ENCODE measurements at places on chromosomes 6 and 20. TPM values are rescaled to one million over a fixed set of nuclear protein-coding genes. Genes with fewer than 3 reads are reported as not detected.

VSTM2L gene
- total RNA-seq: 1.5 TPM

UBE2J1 gene
- total RNA-seq: 22.6 TPM

- no peak for DNase-seq
Observed at GRCh38 chr6:15267221-15267620, 21.4 kb downstream of the JARID2 start.

DNA sequence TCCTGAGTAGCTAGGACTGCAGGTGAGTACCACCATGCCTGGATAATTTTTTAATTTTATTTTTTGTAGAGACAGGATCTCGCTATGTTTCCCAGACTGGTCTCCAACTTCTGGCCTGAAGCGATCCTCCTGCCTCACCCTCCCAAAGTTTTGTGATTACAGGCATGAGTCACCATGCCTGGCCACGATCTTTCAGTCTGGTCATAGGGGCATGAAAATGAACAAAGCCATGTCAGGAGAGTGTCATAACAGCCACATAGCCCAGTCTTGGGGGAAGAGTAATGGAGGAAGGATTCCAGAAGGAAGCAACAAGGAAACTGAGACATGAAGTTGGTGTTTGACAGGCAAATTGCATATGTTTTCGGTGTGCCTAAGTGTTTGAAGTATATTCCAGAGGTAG is 17.0 kb upstream of the SNX3 start:
- no peak for DNase-seq

Measured in fibroblast of lung (primary cell).